Activated T-cell treated with anti-CD3 and anti-CD28 coated beads, Interleukin-2, amount 50 U/mL, for 72 hours (primary cell): ENCODE measurements at places on chromosomes 1 and 21. TPM values are rescaled to one million over a fixed set of nuclear protein-coding genes. Genes with fewer than 3 reads are reported as not detected.

DNA sequence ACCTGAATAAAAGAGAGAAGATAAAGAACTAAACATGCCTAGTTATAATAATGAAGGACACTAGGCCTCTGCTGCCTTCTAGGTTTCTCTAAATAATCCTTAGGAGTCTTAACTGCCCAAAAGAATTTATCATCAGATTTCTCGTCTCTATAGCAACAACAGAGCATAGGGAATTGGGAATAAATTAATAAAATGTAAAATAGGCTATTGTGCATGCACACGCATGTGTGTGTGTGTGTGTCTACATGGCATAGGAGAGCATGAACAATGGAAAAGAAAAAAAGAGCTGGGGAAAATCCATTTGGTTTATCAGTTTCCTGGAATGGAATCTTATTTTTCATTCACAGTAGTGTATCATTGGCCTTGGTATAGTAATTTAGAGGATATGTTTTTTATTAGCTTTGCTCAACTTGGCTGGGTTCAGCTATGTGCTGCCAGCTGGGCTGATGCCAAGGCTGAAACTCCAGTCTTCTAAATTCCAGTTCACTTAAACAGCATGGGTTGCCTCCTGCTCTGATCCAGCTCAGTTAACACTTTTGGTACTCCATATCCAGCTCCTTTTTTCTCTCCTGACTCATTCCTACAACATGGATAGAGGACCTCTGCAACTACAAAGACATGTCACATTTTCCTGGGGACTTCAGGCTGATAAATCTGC is 80.6 kb upstream of the SLFNL1 start:
- no peak for DNase-seq

Gene UBE2U
- total RNA-seq: not detected

- no peak for DNase-seq
Measured at GRCh38 chr1:208557723-208558094, 313.5 kb upstream of the PLXNA2 start.

- DNase-seq: peak; percentile 39
Measured at GRCh38 chr1:3656450-3657095, 4.3 kb downstream of the TP73 start.

DNA sequence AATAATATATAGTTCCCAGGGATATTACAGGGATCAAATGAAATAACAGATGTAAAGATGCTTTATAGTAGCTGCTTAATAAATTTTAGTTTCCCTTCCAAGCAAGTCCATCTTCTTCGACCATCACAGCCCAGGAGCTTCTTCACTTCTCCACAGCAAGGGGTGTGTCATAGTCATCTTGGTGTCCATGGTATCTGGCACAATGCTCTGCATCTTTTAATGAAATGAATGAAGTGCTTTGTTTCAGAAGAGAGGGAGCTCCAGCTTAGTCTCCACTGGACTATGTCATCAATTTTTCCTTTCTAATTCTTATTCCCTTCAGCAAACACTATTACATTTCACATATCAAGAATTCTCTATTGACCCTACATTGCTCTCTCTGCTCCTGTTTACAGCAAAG is 4.9 kb upstream of the MACF1 start:
- no peak for DNase-seq

DNA sequence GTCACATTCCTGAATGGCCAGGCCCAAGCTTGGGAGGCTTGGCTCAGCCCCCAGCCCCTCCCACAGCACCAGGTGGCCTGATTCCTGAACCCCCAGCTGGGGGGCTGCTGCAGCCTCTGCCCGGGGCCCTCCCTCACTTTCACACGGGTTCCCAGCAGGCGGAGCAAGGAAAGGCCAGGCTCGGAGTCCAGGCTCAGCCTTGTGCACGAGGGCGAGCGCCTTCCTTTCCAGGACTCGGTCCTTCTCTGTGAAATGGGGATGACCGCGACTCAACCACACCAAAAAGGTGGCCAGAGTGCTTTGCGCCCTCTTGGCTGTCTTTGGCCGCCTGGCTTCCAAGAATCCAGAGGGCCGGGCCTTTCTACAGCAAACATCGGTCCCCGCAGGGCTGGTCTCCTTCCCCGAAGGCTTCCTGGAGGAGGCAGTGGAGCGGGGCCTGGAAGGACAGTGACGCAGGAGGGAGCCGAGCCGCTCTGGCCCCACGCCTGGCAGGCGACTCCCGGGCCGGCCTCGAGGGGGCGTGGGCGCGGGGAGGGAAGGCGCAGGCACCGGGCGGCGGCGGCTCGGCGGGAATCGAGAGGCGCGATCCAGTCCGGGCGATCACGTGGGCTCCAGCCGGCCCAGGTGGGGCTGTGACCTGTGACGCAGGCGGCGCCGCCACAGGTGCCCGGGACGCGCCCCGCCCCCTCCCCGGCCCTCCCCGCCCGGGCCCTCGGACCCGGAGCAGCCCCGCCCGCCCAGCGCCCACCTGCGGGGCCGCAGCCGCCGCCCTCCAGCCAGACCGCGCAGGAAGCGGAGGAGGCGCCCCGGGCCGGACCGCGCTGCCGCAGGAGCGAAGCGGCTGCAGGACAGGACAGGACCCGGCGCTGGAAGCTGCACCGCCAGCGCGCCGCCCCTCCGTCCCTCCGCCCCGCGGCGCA is at the start of gene ARHGEF16:
TSS of gene ARHGEF16 (plus strand) at position 775 of the 920 bp plus-strand sequence. CDS start 8,420 bp downstream, outside the sequence.
- peak; percentile 31 for DNase-seq

Gene MEGF6
- total RNA-seq: 4.9 TPM

- no peak for DNase-seq
Measured at GRCh38 chr21:26060335-26061115, 110.0 kb downstream of the APP start.

Gene CTBS
- total RNA-seq: 27.2 TPM

Gene PRAMEF12
- not detected for total RNA-seq

DNA sequence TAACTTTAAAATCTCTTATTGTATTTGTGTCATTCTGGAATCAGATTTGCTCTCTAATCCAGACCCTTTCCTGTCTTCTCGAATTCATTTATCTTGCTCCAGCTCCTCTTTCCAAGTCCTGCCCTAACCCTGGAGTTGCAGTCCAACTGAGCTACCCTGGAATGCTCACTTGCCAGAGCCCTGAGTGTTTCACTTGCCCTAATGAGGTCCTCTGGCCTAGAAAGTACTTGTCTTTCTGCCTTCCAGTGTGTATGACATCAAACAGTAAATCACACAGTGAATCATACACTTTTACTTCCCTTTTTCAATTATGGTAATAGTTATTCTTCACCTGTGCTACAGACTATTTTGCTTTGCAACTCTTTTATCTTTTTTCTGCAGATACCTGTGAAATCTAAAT is 96.9 kb downstream of the NEK7 start:
- no peak for DNase-seq

GRCh38 chr1:166258017-166258416 is 91.2 kb upstream of the FAM78B start:
- no peak for DNase-seq

DNA sequence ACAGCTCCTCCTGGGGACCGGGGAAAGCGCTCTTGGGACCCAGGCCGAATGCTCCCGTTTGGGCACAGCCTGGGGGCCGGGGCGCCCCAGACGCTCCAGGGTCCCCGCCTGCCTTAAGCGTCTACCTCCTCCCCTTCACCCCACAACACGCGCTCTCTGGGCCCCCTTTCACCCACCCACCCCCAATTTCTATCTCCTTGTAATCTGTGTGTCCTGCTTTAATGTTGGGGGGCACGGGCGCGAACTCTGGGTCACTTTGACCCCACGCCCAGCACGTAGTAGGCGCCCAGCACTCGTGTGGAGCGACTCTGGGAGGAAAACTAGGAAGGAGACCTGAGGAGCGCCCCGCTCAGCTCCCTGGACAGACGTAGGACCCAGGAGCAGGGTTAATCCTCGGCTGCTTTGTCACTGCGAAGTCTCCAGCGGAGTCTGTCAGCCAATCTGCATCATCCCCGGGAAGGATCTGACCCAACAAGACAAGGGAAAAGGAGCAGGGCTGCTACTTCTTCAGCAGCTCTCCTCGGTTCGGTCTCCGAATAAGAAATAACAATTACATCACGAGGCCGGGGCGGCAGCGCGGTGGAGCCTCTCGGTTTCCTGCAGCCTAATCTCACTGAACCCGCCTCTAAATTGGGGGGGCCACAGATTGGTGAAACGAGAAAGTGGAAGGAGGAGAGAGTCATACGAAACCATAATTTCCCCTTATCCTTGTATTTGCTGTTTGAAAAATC is 757 bp upstream of the NRIP1 start:
- DNase-seq: peak; percentile 60

Gene SLC5A9
- total RNA-seq: not detected

DNA sequence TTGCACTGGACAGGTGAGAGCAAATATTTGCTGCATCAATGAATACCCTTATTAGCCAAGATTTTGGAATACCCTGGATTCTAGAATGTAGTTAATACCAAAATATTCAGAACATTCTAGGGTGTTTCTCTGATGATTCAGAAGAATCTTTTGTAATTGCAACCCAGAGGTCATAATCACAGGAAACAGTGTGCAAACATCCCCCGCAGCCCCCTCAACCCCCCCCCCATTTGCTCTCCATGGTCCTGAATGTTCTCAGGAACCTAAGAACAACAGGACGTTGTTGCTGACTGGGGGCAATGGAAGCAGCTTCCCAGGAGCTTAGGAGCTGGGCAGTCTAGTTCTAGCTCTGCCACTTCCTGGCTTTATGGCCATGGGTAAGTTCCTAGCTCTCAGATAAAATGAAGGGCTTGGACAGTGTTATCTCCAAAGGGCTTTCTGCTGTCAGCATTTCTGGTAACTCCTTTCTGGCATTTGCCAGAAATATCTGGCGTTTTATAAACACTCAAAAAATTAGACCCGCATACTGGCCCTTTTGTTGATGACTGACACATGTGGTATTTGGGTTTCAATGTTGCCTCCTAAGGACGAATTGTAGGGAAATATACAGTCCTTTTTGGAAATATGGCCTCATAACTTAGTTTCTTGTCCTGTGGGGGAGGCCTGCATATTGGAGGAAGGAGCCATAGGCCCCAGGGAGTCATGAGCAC is 178.6 kb downstream of the RRAGC start:
- no peak for DNase-seq

Gene SELENBP1
- total RNA-seq: not detected

Gene VWA5B1
- 0.22 TPM for total RNA-seq

- DNase-seq: no peak
Measured at GRCh38 chr1:47951545-47952235, 45.5 kb downstream of the TRABD2B start.

DNA sequence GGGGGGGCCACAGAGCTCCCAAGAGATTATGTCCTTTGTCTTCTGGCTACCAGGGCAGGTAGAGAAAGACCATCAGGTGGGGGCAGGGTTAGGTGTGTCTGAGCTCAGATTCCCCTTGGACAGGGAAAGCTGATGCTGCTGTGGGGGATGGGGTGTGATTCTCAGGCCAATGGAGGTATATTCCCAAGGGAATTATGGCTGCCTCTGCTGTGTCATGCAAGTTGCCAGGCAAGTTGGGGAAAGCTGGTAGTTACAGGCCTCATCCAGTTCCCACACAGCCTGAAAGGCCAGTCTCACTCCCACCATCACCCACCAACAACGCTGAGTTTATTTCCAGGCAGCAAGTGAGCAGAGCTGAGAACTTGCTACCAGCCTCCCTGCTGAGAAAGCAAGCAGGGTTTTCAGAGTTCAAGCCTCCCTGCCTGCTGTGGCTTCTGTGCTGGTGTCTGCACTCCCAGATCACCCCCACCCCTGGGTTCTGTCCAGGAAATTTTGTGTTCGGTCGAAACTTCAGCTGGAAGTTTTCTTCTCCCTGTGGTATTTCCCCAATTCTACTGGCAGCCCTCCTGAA is 21.3 kb downstream of the IFI16 start:
- DNase-seq: no peak

Gene RNF223
- total RNA-seq: 0.12 TPM

Gene MCOLN2
- 76.3 TPM for total RNA-seq

DNA sequence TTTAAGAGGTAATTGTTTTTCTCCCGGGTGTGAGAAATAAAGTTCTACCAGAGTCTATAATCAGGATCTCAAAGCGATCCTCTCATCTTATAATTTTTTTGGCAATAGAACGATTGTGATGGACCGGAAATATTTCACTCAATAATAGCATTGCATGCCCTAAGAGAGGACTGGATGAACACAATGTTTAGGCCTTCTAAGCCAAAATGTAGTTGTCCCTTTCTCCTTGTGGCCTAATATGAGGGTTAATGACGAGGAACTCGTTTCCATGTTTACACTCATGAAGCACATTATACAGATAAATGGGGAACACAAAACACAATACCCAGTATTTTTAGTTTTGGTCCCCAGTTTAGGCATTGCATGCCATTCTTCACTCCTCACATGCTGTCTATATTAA is 5.9 kb downstream of the TBX15 start:
- no peak for DNase-seq

- no peak for DNase-seq
Measured at GRCh38 chr21:15285556-15285955, 220.8 kb upstream of the NRIP1 start.

Gene CLCA1
- not detected for total RNA-seq

GRCh38 chr1:9787702-9788101 is 36.1 kb downstream of the CLSTN1 start:
- peak; percentile 55 for DNase-seq

- DNase-seq: no peak
Measured at GRCh38 chr1:221411283-221411682, 330.6 kb downstream of the DUSP10 start.

Gene CELA2A
- not detected for total RNA-seq
